ENCODE measurements at places on chromosomes 16 and 17.

DNA sequence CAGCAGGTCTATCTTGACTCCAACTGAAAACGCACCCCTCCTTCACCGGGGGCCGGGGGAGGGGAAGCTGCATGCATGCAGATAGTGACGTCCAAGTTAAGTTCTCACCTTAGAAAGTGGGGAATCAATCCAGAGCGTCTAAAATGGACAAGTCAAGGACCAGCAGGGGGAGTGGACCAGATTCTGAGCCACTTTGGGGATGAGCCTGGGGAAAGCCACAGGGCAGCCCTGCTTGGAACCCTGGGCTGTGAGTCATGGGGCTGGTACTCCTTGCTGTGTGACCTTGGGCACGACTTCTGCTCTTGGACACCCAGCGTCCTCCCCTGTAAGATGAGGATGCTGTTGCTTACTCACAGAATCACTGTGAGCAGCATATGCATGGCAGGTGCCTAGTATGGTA, 9.1 kb downstream of the TNFRSF13B start:
- DNase-seq, result no peak

GRCh38 chr17:45270828-45271418, 9.0 kb upstream of the SPATA32 start:
- DNase-seq, result peak; percentile 71

DNA sequence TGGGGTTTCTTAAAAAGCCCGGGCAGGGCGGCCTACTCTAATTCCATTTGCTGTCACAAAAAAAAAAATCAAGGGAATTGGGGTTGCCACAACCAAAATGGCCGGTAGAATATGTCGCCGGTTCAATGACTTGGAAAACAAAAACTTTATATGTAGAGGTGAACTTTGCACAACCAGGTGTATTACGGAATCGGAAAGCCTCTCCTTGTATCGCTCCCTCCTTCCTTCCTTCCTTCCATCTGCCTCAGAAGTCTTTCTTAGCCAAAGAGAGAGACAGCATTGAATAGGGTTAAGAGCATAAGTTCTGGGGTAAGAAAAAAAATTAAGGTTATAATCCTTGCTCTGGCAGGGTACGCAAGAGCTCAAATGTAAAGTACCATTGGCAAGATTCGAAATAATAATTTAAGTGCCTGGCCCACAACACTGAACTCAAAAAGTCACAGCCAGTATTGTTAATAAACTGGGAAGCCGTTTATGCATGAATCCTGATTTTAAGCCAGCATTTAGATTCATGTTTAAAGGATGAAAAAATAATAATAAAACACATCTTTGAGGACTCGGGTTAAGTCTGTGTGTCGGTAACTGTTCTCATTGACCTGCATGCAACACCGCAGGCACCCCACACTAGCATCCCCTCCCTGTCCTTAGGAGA, 522 bp upstream of the GLG1 start:
- DNase-seq, result no peak

DNA sequence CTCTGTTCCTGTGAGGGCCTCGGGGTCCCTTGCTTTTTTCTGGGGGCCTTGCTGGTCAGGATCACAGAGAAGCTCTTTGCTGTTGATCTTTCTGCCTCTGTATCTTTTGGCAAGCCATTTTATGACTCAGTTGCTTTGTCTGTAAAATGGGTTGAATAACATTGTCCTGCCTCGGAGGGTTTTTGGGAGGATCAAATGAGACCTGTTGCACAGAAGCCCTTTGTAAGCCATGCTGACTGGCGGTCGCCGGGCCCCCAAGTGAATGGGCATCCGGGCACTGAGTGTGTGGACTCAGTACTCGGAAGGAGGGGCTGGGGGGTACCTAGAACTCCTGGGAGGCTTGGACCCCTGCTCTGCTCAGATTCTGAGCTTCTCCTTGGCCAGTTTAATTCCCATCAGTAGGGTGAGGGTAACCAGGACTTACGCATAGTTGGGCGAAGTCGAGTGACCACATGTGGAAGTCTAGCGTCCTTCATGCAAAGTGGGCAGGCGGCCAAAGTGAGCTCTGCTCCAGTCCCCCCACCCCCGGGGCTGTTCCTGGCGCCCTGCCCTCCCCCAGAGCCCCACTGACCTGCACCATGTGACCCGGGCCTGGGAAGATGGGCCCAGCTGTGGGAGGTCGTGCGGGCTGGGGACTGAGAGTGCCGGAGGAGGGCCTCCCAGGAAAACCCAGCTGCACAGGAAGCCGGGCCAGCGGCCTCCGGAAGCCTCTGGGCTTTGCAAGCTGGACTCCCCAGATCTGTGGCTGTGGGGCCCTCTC, 284.0 kb downstream of the SEC14L1 start:
- no peak for DNase-seq

- no peak for DNase-seq
These were observed 9.7 kb upstream of the ARL2BP start for GRCh38 chr16:57235128-57236021.

- DNase-seq, result no peak
These were observed 221.8 kb upstream of the TNRC6C start for GRCh38 chr17:77736721-77737120.

- DNase-seq, result no peak
These were observed 17.6 kb downstream of the ACSF3 start for GRCh38 chr16:89111263-89111662.

DNA sequence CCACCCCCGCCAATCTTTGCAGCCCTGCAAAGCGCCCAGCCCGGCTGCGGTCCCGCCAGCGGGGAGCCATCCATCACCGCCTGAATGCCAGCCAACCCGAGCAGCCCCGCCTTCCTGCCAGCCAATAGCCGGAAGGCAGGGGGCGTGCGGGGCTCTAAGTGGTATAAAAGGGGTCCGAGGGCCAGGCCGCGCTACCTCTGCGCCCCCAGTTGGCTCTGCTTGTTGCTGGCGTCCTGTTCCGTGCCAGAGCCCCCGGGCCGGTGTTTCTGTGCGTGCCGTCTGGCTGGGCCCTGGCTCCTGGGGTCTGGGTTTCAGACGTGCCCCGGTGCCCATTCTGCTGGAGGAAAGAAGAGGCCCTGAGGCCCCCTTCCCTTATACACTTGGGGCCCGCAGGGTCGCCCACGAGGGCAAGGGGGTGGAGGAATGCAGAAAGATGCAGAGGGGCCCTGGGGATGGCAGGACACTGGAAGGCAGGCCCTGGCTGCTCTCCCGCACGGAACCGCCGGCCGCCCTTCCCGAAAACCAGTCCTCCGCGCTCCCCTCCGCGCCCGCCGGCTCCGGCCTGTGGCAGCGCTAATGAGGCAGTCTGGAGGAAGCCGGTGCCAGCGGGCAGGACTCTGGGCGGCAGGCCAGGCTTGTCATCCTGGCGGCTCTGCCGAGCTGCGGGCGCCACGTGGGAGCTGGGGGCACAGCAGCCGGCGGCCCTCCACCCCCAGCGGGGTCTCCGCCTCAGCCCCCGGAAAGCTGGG, 14.0 kb downstream of the COPZ2 start:
- DNase-seq, result peak; percentile 65

- no peak for DNase-seq
These were observed 5.8 kb downstream of the PRSS8 start for GRCh38 chr16:31129568-31130335.

DNA sequence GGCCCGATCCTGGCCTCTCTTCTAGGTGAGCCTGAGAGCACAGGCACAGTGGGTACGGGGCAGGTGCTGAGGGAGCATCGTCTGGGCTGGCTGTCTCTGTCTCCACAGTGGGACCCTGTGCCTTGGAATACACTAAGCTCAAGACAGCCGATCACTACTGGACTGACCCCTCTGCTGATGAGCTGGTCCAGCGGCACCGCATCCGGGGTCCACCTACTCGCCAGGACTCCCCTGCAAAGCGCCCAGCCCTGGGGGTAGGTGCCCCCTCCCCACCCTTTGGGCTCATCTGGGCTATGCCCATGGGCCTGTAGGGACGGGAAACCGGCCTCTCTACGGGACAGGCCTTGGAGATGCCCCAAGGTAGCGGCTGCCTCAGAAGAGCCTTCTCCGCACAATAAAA, 25.6 kb downstream of the SGSM2 start:
- no peak for DNase-seq

- no peak for DNase-seq
These were observed 1.7 kb downstream of the SLC5A2 start for GRCh38 chr16:31484491-31485171.

GRCh38 chr16:9874219-9874618, 308.0 kb downstream of the GRIN2A start:
- DNase-seq, result no peak
